Activated T-helper 17 cell treated with anti-CD3 and anti-CD28 coated beads, Interleukin-2, amount 50 U/mL, for 72 hours (primary cell): ENCODE measurements at places on chromosomes 12 and 14. TPM values are rescaled to one million over a fixed set of nuclear protein-coding genes. Genes with fewer than 3 reads are reported as not detected.

- ATAC-seq, result no peak
Observed at GRCh38 chr12:77645966-77646598, 184.6 kb upstream of the NAV3 start.

GRCh38 chr14:35332517-35333263 lies 40.5 kb downstream of the PSMA6 start:
- peak; percentile 72 for ATAC-seq

Gene LHX5
- not detected for total RNA-seq

Gene SMIM41
- not detected for total RNA-seq

Gene KRT79
- total RNA-seq, result 0.82 TPM
